ENCODE measurements at places on chromosomes 1 and 21.
A peak's percentile ranks its signal among the peaks of the same experiment; 100 is the strongest.

DNA sequence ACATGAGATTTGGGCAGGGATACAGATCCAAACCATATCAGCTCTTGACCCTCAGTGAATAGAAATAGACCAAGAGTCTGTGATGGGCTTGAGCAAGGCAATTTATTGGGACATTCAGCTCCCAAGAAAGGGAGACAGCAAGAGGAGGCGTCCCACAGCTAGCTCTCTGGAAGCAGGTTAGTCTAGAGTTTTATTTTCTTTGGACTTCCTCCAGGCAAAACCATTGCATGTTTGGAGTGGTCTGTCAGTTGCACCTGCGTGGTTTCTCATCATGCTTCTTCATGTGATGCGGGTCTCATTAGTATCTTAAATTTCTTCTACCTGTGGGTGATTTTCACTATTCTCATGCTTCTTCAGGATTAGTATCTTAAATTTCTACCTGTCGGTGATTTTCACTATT lies 1530.6 kb downstream of the PLA2G4A start:
- no peak for DNase-seq

GRCh38 chr1:70874818-70875217 lies 172.8 kb downstream of the PTGER3 start:
- no peak for DNase-seq

DNA sequence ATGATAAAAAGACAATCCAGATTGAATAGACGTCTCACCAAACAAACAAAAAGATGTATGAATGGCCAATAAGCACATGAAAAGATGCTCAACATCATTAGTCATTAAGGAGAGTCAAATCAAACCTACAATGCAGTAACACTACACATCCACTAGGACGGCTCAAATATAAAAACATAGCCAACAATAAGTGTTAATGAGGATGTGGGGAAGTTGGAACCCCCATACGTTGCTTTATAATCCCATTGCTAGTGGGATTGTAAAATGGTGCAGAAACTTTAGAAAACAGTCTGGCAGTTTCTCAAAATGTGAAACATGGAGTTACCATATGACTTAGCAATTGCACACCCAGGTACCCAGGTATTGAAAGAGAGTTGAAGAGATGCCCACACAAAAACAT lies 14.7 kb upstream of the IL24 start:
- no peak for DNase-seq

DNA sequence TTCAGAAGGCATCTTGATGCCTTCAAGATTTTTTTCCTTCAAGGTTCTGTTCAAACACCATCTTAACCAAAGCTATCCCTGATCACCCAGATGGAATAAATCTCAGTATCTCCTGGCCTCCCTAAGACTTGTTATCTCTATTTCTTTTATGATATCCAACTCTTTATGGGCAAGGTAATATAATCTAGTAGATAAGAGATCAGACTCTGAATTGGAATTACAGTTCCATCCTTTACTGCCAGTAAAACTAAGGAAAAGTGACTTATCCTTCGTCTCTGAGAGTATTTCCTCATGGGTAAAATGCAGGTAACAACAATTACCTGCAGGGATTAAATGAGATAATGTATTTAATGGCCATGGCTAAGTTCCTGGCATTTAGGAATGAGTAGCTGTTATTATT lies 445.0 kb upstream of the DAB1 start:
- DNase-seq = no peak

- DNase-seq = no peak
Observed at GRCh38 chr21:32496568-32496967, 84.1 kb downstream of the EVA1C start.

- no peak for DNase-seq
Observed at GRCh38 chr1:168918860-168919741, 187.4 kb upstream of the ATP1B1 start.

- DNase-seq = no peak
Observed at GRCh38 chr1:114219172-114219868, 65.7 kb upstream of the SYT6 start.

DNA sequence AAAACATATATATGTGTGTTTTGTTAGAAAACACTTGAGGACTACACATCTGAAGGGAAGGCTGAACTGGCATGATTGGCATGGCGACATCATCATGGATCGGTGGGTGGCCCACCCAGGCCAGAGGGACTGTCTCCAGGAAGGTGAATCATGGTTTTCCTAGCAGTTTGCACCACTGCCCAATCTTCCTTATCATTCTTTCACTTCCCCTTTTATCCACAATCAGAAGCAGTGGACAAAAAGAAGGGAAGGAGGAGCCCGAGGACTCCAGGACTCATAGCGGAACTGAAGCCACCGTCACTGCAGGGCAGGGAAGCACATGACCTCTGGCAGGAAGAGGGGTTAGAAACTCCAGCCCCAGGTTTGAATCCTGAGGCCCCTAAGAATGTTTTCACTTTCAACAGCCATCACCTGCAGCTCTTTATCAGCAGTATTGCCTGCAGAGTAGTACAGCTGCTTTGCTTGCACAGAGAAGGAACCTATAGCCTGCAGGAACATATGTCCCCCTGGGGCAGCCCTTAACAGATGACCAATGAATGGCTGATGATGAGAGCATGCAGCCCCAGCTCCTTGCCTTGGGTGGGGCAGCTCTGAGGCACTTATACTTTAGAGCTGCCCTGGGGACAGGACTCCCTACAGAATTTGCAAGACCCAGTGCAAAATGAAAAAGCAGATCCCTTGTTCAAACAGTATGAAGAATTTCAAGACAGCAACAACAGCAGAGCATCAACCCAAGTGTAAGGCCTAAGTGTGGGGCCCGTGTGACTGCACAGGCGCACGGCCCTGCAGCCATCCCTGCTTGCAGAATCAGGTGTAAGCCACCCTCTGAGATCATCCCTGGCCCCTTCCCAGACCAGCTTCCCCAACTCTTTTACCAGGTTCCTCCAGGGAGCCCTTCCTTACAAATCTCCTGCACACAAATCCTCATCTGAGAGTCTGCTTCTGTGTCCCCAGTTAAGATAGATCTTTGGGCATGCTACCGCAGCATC lies 241.8 kb upstream of the IRF2BP2 start:
- DNase-seq = no peak

DNA sequence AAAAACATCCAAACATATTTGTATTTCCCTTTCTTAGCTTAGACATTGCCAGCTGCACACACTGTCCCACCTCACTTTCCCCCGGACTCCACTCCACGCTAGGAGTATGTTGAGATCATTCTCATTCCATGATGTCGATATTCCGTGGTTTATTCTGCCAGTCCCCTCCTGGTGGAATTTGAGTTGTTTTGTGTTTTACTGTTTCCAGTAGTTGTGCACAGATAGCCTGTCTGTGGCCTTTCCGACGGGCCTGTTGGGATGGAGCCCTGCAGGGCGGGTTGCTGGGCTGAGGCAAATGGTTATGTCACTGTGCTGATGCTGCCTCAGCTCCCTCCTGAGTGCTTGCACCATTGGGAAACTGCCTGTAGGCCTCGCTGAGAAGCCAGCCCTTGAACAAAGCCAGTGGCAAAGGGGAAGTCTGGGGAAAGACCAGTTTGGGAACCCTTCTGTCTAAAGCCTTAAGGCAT lies 12.8 kb downstream of the TRAPPC10 start:
- no peak for DNase-seq

DNA sequence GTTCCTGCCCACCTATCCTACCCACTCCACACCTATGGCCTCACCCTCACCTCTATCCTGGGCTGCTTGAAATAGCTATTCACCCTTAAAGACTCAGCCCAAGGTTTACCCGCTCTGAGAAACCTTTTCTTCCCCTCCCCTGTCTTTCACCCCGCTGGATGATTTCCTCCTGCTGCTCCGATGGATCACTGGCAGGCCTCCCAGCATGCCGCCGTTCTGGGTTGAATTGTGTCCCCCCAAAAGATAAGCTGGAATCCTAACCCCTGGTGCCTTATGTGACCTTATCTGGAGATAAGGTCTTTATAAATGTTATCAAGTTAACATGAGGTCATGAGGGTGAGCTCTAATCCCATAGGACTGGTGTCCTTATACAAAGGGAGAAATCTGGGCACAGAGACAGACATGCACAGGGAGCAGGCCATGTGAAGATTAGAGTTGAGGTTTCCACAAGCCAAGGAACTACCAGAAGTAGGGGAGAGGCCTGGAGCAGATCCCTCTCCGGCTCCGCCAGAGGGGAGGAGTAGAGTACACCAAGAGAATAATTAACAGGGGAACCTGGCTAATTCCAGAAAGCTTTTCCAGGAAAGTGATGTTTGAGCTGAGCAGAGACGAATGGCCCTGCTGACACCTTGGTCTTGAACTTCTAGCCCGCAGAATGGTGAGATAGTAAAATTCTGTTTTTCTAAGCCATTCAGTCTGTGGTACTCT lies 110.0 kb upstream of the SERBP1 start:
- no peak for DNase-seq

- no peak for DNase-seq
Observed at GRCh38 chr1:178718520-178718919, 6.5 kb upstream of the RALGPS2 start.

DNA sequence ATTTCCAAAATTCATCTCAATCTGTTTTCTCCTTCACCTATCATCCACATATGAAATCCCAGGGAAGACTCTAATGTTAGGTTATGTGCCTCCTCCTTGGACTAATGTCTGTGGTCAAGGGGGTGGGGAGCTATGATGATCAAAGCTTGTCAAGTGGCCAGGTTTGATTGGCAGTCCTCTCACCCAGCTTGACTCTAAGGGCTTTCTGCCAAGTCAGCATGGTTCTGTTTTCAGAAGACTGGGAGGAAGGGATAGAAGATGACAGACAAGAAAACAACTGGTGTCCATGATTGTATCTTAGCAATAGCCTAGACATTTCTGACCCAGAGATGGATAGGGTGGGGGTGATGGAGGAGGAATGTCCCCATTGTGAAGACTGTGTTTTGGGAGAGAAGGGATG lies 9.1 kb upstream of the THEM5 start:
- DNase-seq = no peak

- no peak for DNase-seq
Observed at GRCh38 chr1:168835176-168835575, 106.2 kb upstream of the DPT start.

- no peak for DNase-seq
Observed at GRCh38 chr1:145962157-145963102, 1.9 kb downstream of the ANKRD34A start.

DNA sequence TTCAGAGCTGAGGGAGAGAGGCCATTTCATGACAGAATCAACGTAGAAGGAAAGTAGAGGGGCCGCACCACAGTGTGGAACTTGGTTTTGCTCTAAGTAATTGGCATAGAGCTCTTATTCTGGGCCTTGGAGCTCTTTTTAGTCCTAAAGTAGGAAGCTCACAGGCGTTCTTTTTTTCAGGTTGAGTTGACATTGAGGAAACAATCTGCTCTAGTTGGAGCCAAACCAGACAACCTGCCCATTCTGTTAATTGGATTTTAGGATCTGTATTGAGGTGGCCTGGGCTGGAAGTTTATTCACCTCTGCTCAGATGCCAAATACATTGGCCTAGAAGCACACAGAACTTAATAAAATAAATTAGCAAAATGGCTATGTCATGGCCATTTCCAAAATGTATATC lies 1093.9 kb downstream of the ADGRL2 start:
- DNase-seq = no peak

DNA sequence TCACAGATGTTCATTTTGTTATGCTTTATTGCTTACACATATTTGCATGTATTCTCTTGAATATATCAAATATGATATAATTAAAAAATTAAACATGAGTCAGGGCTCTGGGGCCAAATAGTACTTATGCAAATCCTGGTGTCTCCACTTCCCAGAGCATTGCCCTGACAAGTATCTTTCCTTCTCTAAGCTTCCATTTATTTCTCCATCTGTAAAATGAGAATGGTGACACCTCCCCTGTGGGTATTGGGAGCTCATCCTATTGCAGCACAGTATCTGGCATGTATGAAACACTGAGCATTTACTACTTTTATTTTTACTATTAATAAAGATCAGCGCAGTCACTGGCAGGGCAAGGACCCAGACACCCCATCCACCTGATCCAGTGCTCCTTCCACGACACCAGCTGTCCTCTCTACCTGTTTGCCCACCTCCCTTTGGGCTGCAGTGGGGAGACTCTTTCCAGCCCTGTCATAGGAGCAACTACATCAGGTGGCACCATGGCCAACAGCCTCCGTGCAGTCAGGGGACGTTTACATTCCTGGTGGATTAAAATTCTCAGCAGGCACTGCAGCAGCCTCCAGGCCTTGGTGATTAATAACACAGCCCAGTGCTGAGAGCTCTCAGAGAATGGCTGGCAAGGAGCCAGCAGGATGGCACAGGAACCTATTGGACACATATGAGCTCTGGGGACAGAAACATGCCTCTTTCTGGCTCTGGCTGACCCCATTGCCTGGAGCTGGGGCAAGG lies 113.0 kb downstream of the DMRTB1 start:
- DNase-seq = peak; percentile 12

DNA sequence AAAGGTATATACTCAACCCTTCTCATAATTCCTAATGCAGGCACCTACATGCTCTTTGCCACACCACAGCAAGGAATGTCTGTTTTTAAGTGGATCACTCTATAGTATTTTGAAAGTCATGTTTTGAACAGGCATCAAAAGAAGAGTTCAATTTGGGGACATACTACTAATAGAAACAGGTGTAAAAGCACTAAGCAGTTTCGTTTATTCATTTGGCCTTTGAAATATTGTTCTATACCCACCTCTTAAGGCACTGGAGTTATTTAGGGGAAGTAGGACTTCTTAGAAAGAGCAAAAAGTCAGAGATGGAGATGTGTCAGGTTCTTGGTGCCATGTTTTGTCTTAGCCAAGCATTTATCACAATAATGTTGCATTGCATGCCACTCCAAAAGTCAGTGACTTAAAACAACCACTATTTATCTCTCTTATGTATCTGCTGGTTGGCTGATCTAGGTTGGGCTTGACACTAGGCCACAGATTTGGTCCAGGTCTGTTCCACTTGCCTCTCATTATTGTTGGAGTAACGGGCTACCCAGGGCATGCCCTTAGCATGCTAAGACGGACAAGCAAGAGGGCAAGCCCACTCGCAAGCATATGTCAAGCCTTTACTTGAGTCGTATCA lies 107.5 kb downstream of the RGL1 start:
- DNase-seq = no peak

DNA sequence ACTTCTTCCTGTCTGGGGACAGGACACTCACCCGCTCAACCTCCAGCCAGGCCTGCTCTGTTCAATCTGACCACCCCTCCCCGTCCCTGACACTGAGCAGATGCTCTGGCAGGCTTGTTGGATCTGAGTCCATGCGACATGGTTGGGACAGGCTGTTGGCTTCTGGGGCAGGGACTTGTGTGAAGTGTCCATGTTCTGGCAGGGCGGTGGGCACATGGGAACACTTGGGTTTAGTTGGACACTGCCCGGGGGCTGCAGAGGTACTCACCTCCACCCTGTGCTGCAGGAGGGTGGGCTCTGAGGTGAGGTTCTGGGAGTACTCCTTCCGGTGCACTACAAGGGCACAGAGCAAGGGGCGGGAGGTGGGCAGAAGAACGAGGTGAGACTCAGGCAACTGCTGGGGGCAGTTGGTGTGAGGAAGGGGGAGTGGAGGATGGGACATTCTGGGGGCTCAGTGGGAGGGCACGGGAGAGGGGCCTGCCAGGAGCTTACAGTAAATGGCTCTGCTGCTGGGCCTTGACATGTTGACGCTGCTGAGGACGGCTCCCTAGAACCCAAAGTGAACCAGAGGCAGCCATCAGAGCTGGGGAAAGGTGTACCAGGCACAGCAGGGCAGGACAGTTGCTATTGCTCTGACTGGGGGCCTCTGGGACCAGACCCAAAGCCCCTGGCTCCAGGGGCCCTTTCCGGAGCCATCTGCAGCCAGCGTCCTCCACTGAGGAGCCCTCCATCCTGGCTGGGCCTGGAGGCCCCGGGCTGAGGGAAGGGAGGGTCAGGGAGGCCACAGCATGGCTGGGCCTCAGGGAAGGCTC lies 2.3 kb downstream of the EPS8L3 start:
- no peak for DNase-seq

- DNase-seq = no peak
Observed at GRCh38 chr1:89310505-89310904, 37.8 kb upstream of the GBP5 start.

GRCh38 chr1:30372792-30373433 lies 350.5 kb downstream of the MATN1 start:
- DNase-seq = no peak
